ENCODE measurements at places on chromosomes 6 and 20.

DNA sequence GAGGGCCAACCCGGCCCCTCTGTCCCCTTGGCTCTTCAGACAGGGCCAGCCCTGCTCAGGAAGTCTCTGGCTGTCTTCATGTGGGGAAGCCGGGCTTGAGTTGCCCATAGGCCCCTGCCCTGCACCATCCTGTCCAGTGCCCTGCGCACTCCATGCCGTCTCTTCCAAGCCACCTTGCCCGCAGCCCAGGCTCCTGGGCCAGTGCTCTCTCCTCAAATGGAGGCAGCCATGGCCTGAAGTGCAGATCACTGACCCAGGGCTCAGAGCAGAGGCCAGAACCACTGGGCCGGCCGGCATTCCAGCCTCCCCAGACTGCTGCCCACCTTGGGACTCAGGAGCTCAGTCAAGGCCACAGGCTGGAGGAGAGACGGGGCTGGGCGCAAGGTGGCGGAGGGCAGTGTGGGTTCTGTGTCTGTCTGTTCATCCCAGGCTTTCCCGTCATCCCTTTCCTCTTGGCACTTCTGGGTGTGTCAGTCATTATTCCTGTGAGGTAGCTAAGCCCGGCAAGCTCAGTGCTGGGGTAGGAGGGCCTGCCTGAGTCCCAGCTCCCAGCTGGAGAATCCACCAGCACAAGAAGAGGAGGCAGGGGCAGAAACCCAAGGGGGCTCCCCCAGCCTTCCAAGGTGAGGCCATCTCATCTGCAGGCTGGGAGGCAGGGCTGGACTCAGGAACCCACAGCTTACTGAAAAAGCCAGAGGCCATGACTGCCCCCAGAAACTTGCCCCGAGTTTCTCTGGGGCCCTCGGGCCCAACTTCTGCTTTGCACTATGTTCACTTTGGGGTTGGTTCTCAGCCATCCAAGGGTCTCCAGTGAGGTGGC is 22.4 kb downstream of the SDCBP2 start:
- DNase-seq: no peak

- DNase-seq: no peak
Observed at GRCh38 chr6:25266456-25267100, 12.6 kb upstream of the CARMIL1 start.

DNA sequence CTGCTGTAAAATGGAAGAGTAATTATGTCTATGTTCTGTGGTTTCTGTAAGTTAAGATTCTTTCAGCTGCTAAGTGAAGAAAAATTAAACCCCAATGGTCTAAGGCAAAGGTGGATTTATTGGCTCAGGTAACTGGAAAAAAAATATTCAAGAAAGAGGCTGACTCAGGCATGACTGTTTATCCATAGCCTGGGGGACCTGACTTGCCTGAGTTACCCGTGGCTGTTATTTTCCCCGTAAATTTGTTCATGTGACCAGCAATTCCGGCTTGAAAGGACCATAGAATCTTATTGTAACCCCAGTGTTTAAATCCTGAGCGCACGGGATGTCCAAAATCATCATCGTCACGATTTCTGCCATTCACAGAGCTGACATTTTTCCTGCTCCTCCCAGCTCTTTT is 32.3 kb upstream of the SULF2 start:
- DNase-seq: no peak

DNA sequence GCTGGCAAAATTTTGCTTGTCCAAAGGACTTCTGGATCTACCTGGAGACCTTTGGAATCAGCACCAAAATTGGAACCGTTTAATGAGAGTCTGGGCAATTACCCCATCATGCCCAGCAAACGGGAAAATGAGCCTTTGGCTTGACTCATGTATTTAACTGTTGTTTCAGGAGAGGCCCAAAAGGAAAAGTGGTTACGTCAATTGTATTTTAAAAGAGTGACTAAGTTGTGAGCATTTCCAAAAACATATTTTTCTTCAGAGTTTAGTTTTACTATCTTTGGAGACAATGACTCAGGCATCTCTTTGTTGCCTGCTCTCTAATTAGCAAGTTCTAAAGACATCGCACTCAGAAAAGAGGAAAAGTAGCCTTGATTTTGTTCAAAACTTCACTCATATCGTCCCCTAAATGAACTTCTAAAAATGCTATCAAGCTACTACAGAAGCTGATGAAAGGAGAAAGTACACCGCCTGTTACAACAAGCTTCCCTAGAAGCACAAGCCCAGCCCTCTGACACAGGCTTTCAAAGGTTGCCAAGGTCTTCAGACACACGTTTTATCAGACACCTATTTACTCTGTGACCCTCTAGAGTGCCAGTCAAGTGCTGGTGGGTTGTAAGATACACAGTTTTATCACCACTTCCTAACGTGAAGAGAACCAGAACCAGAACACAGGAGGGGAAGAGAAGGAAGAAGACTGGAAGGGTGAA is 146.2 kb downstream of the TBX18 start:
- peak; percentile 40 for DNase-seq

- no peak for DNase-seq
Observed at GRCh38 chr6:170584954-170585498, 589 bp upstream of the PDCD2 start.

GRCh38 chr6:125480571-125480970 is 178.8 kb upstream of the HDDC2 start:
- no peak for DNase-seq

GRCh38 chr6:17450832-17451231 is 57.4 kb downstream of the CAP2 start:
- DNase-seq: no peak

DNA sequence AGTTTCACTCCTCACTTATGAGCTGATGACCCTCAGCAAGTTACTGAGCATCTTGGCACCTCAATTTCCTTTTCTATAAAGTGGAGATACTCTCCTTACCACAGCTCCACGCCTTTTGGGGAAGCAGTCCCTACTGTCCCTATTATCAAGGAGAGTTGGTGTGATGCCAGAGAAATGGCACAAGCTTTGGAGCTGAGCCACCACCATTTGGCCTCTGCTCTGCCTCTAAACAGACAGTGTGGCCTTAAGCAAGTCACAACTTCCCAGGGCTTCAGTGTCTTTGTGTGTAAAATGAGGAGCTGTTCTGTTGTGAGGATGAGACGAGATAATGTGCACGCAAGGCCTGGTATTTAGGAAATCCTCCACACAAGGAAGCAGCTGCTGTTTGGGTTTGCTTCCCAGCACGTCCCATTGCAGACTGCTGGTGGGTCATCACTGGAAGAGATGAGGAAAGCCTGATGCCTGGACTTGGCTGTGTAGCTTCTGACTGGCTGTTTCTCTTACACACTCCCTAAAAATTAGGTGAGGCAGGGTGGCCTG is 18.5 kb downstream of the NSFL1C start:
- DNase-seq: no peak

DNA sequence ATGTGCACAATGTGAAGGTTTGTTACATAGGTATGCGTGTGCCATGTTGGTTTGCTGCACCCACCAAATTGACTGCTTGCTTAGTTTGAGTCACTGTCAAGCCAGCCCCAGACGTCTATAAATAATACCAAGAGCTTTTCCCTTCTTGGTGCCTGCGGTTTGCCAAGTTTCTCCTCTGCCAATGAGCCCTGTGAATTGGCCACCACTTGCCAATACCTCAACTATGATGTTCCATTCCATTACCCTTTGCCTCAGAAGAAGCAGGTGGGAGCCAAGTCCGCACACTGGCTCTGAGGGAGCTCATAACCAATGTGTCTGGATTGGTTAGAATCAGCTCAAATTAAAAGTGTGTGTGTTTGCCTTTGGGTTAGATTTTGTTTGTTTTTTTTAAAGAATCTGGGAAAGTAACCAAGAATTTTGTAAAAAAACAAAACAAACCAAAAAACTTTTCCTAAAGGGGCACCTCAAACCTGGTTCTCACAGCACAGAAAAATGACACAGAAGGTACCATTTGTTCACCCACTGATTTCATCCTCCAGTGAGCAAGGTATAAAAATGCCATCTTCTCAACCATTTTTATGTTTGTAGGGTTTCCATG is 244.7 kb upstream of the PRND start:
- no peak for DNase-seq

DNA sequence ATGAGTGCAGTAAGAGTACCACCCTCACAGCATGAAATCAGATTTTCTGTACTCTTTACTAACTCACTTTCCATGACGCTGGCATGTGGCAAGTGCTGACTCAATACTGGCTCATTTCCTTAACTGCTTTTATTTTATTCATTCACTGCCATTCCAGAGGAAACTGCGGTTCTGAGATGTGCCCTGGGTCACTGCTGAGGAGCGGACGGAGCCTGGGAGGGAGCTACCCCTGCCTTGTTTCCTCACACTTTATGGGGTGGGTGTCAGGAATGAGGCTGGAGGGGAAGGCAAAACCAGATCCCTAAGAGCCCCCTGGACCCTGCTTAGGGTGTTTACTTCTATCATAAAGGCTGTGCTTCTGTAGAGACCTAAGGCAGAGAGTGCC is 14.4 kb downstream of the NT5E start:
- peak; percentile 90 for DNase-seq

- no peak for DNase-seq
Observed at GRCh38 chr6:139881236-139881635, 506.8 kb upstream of the CITED2 start.

DNA sequence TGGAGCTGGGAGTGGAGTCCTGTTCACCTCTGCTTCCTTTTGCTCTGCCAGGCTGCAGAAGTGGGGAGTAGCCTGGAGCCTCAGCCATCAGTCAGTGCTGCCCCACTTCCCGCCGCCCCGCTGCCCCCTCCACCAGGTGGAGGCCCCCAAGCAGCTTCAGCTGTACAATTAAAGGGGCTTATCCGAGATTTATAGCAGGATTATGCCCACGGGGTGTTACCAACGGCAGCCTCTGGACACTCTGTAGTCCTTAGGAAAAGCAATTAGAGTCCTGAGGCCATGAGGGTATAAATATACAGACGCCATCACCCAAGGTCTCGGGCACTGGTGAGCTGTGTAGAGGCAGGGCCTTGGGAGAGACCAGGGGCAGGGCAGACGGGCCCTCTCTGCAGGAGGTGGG is 55.4 kb downstream of the GRM4 start:
- DNase-seq: no peak

DNA sequence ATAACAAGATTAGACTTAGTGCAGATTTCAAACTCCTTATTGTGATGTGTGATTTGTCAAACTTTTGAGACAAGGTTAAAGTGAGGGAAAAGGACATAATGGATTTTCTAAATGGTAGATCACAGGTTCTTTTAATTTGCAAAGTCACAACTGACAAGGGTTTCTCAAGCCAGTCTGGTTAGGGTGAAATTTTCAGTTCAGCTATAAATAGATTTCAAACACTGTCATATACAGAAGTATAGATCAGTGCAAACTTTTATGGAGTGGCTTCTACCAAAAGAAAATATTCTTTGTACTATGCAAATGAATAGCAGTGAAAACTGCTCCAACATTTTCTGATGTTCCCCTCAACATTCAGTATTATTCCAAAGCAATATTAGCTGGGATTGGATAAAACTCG is 337.1 kb upstream of the MAN1A1 start:
- no peak for DNase-seq

DNA sequence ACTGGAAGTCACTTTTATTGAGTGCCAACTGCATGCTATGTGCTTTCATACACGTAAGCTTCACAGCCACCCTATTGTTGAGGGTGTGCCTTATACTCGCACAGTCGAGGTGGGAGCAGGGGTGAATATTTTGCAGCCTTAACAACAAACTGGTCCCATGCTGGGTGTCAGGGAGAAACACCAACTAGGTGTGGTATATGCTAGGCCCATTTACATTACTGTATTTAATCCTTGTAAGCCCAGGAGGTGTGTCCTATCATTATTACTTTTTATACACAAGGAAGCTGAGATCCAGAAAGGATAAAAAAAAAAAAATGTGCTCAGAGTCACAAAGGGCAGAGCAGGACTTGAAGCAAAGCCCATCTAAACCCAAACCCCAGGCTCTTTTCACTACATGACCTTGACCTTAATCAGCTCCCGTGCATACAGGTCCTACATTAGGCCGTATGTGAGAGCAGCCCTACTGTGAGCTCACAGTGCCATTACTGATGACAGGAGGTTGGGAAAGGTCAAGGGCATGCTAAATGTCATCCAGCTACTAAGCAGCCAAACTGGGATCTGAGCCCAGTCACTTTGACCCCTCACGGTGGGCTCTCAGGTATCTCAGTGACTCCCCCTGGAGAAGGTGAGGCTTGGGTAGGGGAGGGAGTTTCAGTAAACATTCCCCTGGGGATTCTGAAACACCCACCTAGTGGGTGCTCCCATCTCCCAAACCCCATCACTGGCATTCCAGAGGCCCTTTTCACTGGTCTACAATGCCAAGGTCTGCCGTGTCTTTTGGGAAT is 61.7 kb downstream of the BFSP1 start:
- DNase-seq: no peak

GRCh38 chr6:107110200-107110599 is 5.1 kb downstream of the BEND3 start:
- DNase-seq: no peak

- no peak for DNase-seq
Observed at GRCh38 chr20:51398552-51398951, 144.0 kb downstream of the NFATC2 start.

GRCh38 chr6:37691904-37692806 is 5.5 kb downstream of the MDGA1 start:
- peak; percentile 58 for DNase-seq

- DNase-seq: no peak
Observed at GRCh38 chr6:22149096-22149495, 147.7 kb downstream of the PRL start.

- DNase-seq: no peak
Observed at GRCh38 chr6:119791736-119792135, 442.2 kb upstream of the MAN1A1 start.

DNA sequence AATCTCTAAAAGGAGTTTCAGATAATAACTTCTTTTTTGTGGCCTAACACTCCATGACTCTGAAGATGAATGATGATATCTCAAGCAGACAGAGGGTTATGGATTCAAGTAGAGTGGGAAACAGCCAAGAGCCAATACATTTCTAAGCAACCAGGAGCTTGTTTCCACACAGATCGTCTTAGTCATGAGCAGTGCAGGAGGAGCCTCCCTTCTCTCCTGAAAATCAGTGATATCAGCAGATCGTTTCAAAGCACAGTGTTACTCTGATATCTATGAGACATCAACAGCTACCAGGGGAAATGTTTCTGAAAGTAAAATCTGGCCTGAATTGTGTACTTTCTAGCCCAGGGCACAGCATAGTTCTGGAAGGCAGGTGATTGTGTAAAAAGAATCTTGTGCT is 11.5 kb downstream of the ADGRG6 start:
- peak; percentile 84 for DNase-seq

- no peak for DNase-seq
Observed at GRCh38 chr20:17663486-17663885, 18.6 kb downstream of the RRBP1 start.

DNA sequence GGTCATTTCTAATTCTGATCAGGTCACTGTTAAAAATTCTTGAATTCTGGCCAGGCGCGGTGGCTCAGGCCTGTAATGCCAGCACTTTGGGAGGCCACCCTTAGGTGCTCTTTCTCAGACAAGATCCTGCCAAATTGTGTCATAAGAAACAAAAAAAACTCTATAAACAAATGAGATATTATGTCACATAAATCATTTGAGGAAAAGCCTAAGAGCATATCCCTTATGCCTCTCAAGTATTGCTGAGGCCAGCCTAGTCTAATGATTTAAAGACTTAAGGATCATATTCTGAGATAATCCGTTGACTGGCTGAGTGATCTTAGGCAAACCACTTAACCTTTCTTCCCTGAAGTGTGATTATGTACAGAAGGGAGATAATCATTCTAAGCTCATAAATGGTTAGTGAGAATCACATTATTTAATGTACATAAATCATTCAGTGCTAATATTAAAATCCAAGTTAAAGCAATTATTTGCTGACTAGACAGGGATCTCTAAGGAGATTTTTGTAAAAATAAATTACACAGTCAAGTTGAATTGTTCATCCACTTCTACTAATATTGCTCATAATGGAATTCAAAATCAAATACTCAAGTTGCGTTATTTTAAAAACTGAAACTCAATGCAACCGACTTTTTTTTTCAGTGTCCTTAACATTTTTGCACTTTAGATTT is 365.4 kb downstream of the PHF3 start:
- DNase-seq: no peak

- DNase-seq: peak; percentile 10
Observed at GRCh38 chr6:3337521-3338350, 79.0 kb downstream of the PSMG4 start.

Measured in kidney glomerular epithelial cell (primary cell).